Stimulated activated naive CD4-positive, alpha-beta T cell treated with Interleukin-2 at 50 U/mL for 16 hours (primary cell): ENCODE measurements at places on chromosomes 2 and 18.

GRCh38 chr2:233974530-233975071, 57.4 kb downstream of the TRPM8 start:
- no peak for DNase-seq

GRCh38 chr2:207951734-207952470, 73.4 kb downstream of the PLEKHM3 start:
- DNase-seq, result no peak

DNA sequence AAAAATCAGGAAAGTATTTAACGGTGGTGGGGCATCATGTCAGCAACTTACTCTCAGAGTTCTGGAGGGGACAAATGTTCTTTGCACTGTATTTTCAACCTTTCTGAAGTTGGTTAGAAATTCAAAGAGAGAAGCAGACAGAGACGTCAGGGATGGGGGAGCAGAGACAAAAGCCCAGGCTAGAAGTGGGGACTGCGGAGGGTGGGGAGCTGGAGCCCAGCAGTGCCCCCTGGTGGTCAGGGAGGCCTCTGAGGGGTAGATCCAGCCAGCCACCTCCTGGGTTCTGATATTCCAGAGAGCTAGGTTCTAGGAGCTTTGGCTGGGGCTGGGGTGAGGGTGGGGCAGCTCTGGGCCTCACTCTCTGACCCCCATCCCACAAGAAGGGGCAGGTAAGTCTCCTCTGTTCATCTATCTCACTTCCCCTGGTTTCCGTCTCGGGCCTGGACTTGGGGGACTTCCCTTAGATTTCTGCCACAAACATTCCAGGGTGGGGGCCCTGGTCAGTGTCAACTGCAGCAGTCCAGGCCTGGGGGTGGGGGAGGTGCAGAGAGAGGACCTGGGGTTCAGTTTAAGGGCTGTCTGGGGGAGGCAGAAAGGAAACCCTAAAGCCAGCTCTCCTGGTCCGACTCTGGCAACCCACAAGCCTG, 8.9 kb downstream of the TNS1 start:
- peak; percentile 11 for DNase-seq

DNA sequence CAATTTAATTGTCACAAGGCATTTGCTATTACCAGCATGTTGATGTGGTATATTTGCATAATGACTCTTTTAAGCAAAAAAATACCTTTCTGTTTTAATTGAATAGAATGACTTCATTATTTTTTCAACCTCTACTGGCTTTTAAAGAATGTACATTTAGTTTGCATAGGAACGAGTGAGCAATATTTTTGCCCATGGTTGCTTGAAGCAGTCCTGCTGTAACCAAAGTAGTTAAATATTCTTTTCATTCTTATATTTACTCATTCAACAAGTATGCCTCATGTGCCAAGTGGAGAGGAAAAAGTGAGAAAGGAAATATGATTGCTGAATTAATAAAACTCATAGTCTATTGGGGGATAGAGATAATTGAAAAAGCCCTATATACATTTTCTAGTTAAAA, 184.7 kb downstream of the DSEL start:
- no peak for DNase-seq

DNA sequence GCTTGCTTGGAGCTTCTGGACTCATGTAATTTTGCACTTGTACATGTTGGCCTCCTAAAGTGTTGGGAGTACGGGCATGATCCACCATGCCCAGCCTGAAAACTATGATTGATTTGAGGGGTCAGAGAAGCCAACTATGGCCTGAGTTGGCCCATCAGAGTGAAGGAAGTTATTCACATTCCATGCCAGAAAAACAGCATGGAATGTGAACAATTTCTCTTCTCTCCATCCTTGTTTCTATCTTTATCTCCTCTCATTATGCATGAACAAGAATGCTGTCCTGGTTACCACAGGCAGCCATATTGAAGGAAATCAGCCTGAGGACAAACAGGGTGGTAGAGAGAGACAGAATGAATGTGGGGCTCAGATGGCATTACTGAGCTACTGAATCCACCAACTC, 3.5 kb upstream of the CD226 start:
- no peak for DNase-seq

- no peak for DNase-seq
Observed at GRCh38 chr2:205056151-205056561, 510.9 kb downstream of the PARD3B start.

DNA sequence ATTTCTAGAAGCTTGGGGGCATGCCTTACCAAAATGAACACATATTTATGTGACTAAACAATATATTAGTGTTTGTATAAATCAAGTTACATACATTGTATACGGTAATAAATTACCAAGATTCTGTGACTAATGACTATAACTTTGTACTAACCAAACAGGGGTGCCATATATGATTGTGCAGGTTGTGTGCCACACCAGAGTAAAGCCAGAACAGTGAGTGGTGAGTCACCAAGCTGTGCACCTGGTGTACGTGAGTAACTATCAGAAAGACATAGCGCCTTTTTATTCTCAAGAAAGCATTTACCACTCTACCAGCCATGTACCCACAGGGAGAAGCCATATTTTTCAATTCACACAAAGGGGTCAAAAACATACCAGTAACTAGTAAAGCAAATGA, 453.2 kb upstream of the PIK3C3 start:
- DNase-seq, result no peak

GRCh38 chr18:52764316-52764715, 424.3 kb downstream of the DCC start:
- DNase-seq, result no peak

GRCh38 chr2:232382331-232383225, 4.0 kb downstream of the ALPP start:
- DNase-seq, result no peak

DNA sequence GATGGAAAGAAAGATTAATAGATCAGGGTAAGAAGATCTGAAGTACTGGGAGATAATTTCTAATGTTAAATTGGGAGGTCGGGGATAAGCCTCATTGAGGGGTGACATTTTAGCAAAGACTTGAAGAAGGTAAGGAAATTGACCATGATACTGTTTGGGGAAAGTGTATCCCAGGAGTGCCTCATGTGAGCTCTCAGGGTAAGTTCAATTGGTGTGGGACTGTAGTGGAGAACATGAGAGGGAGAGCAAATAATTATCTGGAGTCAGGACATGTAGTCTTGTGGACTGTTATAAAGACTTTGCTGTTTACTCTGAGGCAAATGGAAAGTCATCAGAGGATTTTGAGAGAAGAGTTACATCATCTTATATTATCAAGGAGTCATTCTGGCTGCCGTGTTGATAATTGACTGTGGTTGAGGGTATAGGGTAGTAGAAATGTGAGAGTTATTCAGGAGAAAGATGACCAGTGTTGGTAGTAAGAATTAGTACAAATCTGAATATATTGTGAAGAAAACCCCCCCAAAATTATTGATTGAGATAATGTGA, 624.4 kb downstream of the ADCYAP1 start:
- no peak for DNase-seq

GRCh38 chr2:233443511-233444183, 89.4 kb downstream of the DGKD start:
- DNase-seq, result peak; percentile 75

- no peak for DNase-seq
Observed at GRCh38 chr2:222912117-222912516, 51.3 kb downstream of the ACSL3 start.

GRCh38 chr2:203021991-203022390, 7.3 kb downstream of the NBEAL1 start:
- no peak for DNase-seq

- DNase-seq, result no peak
Observed at GRCh38 chr2:241351640-241352031, 4.4 kb upstream of the FARP2 start.

DNA sequence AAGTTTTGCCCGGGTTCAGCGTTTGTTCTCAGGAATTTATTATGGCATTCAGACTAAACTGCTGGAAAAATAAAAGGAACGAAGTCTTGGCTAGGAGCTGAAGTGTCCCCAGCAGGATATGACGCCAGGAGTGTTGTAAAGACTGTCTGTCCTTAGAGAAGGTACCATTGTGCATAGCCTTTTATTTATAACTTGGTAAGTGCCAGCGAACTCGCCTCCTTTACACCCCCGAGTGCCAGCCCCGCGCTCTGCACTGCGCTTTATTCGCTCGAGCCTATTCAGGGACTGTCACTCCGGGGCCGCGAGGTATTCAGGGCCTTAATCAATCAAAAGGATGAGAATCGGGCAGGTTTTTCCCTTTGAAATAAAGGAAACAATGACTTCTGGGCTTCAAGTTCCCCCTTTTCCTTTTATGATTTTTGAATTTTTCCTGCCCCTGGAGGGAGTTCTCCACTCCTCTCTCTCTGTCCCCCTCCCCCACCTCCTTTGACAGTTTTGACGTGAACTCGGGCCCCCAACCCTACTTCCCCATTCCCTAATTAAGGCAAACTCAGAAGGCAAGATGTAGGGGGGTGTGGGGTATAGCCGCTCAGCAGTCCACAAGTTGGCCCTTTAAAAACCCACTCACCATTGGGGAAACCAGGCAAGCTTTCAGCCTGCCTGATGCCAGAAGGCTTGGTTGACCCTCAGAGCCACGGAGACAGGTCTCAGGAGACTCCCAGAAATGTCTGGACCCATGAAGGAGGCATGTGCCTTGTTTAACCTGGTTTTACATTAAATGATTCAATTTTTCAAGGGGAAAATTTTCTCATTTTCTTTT, 1.3 kb upstream of the PAX3 start:
- DNase-seq, result no peak

DNA sequence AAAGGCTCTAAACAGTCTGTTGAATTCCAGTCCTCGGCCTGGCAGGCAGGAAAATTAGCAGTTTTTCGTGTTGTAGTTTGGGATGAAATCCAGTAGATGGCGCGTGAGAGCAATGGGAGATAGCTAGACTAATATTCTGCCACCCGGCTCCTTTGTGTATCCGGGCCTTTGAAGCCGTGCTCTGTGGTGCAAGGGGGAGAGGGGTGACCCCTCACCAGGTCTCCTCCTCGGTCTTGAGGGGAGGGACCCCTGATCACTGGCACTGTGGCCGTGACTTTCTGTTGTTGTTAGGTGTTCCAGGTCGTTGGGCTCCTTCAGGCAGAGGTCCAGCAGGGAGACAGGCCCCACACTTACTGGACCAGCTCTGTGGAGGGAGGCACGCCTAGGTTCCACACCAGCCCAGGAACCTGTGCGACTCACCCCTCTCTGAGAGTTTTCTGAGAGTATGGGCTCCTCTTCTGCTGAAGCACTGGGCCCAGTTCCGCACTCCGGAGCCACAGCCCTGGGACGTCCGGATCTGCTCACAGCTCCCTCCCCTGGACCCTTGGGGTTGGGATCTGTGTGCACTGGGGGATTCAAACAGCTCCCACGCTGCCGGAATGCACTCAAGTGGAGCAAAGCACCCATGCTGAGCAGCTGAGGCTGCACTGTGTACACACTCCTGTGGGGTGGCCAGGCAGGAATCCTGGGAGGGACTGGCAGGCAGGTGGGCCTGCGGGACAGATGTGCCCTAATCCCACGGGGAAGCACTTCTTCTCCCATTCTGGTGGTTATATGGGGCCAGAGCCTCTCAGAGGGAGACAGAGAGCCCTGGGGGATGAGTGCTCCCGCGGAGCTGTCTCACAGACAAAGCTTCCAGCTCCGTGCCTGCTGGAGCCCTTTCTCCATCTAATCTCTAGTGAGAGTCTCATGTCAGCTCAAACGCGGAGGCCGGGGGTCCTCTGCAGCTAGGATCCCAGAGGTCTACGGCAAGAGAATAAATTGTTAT, 8.8 kb downstream of the GKN2 start:
- peak; percentile 22 for DNase-seq

GRCh38 chr2:6929196-6929819, 12.1 kb downstream of the RNF144A start:
- DNase-seq, result no peak

- no peak for DNase-seq
Observed at GRCh38 chr2:8574196-8575037, 107.4 kb upstream of the ID2 start.

GRCh38 chr2:94996305-94997100, 29.0 kb upstream of the MAL start:
- DNase-seq, result no peak

DNA sequence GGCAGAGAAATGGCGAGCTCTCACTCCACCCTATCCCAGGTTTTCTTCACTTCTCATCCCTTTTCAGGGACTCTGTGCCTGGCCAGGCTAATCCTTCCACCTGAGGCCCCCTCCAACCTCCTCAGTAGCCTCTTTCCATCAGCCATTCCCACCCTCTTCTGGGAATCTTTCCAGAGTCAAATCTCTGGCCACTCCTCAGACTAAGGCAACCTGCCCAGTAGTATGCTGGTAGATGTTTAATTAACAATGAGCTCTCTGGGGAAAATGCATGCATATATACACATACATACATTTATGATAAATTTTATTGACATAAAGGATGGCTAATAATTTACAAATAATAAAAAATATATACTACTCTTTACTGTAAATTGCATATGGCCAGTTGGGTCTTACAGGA, 11.4 kb upstream of the ASPRV1 start:
- no peak for DNase-seq

- no peak for DNase-seq
Observed at GRCh38 chr2:14235667-14236066, 396.9 kb upstream of the LRATD1 start.

GRCh38 chr2:161139098-161139987, 20.9 kb upstream of the TANK start:
- DNase-seq, result no peak

DNA sequence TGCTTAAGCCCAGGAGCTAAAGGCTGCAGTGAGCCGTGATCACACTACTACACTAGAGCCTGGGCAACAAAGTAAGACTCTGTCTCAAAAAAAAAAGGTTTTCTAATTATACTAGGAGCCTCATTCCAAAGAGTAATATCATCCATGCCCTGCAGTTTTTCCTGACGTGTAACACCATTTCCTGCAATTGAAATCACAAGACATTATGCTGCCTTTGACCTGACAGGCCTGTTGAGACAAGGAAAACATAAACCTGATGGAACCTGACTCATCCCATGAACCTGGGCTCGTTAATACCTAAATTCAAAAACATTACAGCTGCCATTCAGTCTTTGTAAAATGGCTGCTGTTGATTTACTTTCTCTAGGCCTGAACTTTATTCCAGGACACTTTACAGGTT, 58.7 kb upstream of the PEX13 start:
- DNase-seq, result no peak

GRCh38 chr2:64838817-64839216, 150.4 kb upstream of the SLC1A4 start:
- DNase-seq, result no peak

- no peak for DNase-seq
Observed at GRCh38 chr2:144516411-144516980, 3.4 kb downstream of the ZEB2 start.

GRCh38 chr2:143000599-143000998, 123.1 kb downstream of the KYNU start:
- no peak for DNase-seq

DNA sequence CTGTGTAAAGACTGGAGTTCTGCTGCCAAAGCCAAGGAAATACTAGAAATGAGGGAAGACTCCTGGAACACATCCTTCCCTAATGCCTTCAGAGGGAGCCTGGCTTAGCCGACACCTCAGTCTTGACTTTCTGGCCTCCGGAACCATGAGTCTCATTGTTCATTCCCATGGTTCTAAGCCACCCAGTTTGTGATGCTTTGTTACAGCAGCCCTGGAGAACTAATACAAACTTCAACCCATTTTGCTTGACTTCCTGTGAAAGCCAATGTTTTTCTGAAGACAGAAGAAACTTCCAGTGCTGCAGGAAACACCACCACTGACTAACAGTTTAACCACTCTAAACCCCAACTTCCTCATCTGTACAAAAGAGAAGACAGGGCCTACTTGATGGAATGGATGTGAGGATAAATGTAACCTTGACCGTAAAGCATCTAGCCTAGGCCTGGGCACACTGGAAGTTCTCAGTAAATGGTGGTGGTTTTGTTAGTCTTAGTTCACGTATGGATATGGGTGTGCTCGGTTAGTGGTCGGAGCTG, 85.9 kb upstream of the RFX8 start:
- no peak for DNase-seq

GRCh38 chr2:28976584-28976983, 4.5 kb upstream of the TOGARAM2 start:
- no peak for DNase-seq
